Esophagus squamous epithelium (tissue), 5 donors: ENCODE measurements at places on chromosomes 6 and 20. TPM values are rescaled to one million over a fixed set of nuclear protein-coding genes. Genes with fewer than 3 reads are reported as not detected.

The HCRTR2 gene
- total RNA-seq = not detected

The OGFR gene
- 19.1 TPM for total RNA-seq

GRCh38 chr6:12598919-12599318 lies 117.6 kb upstream of the PHACTR1 start:
- no peak for DNase-seq

GRCh38 chr20:44070139-44070900 lies 116.7 kb downstream of the JPH2 start:
- no peak for DNase-seq

DNA sequence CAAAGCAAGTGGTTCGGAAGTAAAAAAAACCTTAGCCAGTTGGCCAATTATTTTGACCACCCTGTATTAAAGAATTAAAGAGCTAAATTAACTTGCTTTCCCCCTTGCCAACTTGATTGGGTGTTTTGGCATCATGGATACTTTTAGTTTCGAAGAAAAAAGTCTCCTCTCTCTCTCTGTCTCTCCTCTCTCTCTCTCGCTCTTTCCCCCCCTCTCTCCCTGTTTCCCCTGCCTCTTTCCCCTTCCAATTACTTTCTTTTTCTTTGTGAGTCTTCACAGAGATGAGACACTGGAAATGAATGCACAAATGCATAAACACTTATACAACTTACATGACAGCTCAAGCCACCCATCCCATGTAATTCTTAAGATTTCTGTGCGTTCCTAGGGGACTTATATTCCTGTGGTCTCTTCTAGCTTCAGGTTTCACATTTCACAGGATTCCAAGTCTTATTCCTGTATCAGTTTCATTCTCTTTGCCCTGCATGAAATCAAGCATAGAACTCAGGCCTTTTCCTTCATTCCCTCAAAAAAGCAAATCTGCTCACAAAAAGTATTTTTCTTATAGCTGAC lies 32.9 kb upstream of the EYA4 start:
- DNase-seq = no peak

GRCh38 chr6:136947037-136947436 lies 24.9 kb downstream of the SLC35D3 start:
- no peak for DNase-seq

GRCh38 chr6:34938268-34938667 lies 49.2 kb downstream of the ANKS1A start:
- no peak for DNase-seq

- no peak for DNase-seq
Observed at GRCh38 chr6:106377061-106377540, 16.6 kb downstream of the CRYBG1 start.

- no peak for DNase-seq
Observed at GRCh38 chr6:44028789-44029310, 98.4 kb downstream of the MRPL14 start.

GRCh38 chr6:13708736-13709135 lies 2.9 kb downstream of the RANBP9 start:
- DNase-seq = no peak
